Sciatic nerve (tissue), 2 donors: ENCODE measurements at places on chromosomes 3 and 15. TPM values are rescaled to one million over a fixed set of nuclear protein-coding genes. Genes with fewer than 3 reads are reported as not detected.

Gene SLC4A7
- total RNA-seq: 52.2 TPM

Gene SSUH2
- 0.53 TPM for total RNA-seq

Gene CLDN1
- 130 TPM for total RNA-seq

Gene EPM2AIP1
- total RNA-seq: 30.6 TPM

GRCh38 chr3:123412076-123412475 lies 36.8 kb downstream of the ADCY5 start:
- DNase-seq: no peak

- DNase-seq: no peak
Observed at GRCh38 chr3:135891121-135891520, 74.4 kb upstream of the PPP2R3A start.

DNA sequence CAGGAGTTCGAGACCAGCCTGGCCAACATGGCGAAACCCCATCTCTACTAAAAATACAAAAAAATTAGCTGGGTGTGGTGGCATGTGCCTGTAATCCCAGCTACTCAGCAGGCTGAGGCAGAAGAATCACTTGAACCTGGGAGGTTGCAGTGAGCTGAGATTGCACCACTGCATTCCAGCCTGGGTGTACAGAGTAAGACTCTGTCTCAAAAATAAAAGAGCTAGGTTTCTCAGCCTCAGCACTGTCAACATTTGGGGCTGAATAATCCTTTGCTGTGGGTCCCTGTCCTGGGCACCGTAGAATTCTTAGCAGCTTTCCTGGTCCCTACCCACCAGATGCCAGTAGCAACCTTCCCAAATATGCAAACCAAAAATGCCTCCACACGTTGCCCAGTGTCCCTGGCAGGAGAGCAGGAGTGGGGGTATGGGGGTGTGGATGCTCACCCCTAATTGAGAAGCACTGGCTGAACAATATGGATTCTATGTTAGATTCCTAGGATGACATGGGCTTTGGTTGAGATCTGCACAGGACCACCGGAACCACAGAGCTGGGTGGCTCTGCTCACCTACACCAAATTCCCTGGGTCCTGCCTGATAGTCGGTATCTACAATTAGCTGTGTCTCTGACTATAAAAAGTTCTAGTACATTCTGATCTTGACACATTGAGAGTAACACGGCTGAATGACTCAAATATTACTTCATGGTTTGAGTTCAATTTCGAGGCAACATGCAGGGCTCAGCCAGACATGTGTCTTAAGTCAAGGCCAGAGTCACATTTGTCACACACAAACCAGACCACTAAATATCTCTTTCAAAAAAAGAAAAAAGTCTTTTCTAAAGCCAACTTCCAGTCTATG lies 577.0 kb upstream of the MDFIC2 start:
- no peak for DNase-seq

- DNase-seq: no peak
Observed at GRCh38 chr3:170344971-170345370, 12.5 kb upstream of the SKIL start.

- DNase-seq: peak; percentile 17
Observed at GRCh38 chr3:127441764-127442163, 148.8 kb downstream of the TPRA1 start.

GRCh38 chr3:42032693-42033349 lies 58.3 kb upstream of the TRAK1 start:
- peak; percentile 86 for DNase-seq

DNA sequence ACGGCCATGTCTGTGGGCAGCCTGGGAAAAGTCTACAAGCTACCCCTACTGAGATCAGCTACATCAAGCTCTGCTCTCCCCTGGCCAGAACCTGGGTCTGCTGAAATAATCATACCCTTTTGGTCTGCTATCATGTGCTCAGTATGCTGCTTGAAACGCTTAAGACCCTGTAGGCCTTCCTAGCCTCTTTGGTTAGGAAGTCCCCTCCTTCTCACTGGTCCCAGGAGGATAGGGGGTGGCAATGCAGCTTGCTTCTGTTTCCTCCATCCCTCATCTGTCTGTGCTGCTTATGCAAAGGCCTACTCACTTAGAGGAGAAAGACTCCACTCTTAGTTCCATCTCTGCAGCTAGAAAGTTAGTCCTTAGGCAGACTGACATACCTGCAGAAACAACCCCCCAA lies 118.2 kb upstream of the RASGRP1 start:
- DNase-seq: no peak

DNA sequence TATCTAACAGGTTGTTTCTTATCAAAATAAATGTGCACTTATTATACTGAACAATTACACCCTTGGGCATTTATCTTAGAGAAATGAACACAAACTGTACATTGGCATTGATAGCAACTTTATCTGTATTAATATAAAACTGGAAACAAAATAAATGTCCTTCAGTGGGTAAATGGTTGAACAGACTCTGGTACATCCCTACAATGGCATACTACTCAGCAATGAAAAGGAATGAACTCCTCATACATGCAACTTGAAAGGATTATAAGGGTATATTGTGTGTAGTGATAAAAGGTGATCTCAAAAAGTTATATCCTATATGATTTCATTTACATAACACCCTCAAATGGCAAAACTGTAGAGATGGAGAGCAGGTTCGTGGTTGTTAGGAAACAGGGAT lies 23.7 kb upstream of the DLG1 start:
- no peak for DNase-seq

DNA sequence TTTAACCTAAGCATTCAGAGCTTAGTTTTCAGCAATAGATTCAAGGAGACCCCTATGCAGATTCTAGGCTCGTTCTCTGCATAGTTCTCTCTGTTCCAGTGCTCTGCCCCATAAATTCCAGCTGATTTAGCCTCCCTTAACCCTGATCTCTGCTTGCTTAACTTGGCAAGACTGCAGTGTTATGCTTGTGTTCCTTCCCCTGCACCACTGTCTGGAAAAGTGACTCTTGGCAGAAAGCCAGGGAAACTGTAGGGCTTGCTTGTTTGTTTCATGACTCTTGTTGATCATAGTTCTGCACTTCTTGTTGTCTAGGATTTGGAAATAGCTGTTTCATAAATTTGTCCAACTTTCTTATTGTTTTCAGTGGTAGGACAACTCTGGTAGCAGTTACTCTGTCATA lies 40.1 kb downstream of the ANAPC13 start:
- DNase-seq: no peak
